Right forelimb (tissue), 1 donor: ENCODE measurements at places on chromosomes 5 and 9.

- DNase-seq: no peak
Measured at GRCh38 chr5:74337984-74338310, 302.6 kb downstream of the ENC1 start.

GRCh38 chr5:172584638-172585037 lies 56.4 kb upstream of the NEURL1B start:
- DNase-seq: no peak

DNA sequence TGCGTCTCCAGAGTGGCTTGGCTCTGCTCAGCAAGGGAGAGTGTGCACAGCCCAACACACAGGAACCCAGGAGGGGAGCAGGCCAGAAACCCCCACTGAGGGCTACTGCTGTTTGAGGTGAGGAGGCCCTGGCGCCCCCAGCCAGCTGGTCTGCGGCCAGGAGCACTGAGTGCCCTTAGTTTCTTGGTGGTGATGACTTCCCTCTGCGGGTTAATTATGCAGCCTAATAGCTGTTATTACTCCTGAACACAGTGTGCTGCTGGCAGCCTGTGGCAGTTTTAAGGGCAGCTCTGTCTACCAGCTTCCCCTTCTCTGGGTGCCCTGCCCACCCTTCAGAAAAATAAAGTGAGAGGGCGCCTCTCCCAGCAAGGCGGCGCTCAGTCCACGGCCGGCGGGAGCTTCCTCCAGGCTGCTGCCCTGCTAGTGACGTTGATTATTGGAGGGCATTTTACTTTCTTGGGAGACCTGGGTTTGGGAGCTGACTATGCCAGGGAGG lies 19.2 kb downstream of the GADD45G start:
- DNase-seq: no peak

DNA sequence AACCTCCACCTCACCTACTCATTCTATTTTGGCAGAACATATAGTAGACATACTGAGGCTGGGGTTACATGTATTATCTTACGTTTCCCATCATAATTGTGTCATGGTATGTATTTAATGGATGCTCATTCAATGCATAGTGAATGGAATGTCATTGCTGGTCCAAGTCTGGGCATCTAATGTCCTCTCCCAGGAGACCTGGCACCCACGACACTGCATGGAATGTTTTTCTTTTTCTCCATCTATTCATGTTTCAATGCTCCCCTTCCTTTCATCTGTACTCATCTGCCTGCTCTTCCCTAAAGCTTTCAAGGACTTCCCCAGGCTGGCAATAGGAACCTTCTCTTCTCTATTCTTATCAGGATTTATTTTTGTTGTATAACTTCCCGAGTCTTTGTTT lies 50.8 kb upstream of the SLIT3 start:
- DNase-seq: no peak

DNA sequence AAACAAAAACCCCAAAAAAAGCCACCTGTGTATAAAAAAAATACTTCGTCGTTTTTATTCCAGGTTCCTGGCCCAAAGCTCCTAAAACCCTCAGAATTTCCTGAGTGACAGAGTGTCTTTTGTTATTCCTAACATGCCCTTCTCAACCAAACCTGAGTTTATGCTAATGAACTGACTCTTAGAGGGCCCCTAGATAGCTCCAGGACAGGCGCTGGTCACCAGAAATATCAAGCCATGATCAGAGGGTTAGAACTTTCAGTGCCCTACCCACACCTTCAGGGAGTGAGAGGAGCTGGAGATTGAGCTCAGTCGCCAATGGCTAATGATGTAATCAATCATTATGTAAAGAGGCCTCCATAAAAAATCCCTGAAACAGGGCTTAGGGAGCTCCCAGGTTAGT lies 15.7 kb downstream of the AUH start:
- no peak for DNase-seq

DNA sequence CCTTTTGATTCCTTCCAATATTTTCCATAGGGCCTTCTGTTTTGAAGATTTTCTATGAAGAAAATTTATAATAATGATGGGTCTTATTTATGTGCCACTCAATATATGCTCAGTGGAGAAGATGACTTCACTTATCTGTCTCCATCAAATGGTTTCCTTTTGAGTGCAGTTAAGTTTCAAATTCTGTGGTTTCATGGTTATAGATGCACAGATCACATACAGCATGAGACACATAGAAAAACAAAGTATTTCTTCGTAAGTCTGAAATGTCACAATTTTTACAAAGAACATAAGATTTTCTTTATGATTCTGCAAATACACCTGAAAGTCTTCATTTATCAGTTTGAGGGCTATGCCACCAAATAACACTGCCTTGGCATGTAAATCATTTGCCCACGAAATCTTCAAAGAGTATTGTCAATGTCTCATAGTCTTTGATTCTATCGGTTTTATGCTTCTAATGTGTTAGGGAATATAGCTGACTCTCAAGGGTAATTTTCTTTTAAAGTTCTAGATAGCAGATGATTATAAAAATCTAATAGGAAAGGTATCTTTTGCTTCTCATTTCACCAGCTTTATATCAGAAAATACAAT lies 14.1 kb downstream of the CFAP95 start:
- DNase-seq: no peak

- no peak for DNase-seq
Measured at GRCh38 chr5:29963956-29964355, 1229.5 kb upstream of the CDH6 start.

DNA sequence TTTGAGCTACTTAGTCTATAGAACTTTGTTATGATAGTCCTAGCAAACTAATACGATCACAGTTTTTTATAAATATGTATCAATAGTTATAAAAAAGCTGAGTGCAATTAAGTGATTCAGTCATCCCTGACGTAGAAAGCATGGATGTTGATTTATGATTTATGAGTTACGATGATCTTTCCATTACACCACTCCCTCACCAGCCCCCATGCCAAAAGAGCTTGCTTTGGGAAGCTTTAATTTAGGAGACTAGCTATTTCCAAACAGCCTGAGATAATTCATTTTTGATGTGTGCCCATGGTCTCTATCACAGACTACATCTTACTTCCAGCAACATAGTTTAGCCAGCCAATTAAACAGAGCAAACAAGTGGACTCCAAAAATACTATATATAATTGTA lies 256.8 kb downstream of the GABRG2 start:
- DNase-seq: no peak

DNA sequence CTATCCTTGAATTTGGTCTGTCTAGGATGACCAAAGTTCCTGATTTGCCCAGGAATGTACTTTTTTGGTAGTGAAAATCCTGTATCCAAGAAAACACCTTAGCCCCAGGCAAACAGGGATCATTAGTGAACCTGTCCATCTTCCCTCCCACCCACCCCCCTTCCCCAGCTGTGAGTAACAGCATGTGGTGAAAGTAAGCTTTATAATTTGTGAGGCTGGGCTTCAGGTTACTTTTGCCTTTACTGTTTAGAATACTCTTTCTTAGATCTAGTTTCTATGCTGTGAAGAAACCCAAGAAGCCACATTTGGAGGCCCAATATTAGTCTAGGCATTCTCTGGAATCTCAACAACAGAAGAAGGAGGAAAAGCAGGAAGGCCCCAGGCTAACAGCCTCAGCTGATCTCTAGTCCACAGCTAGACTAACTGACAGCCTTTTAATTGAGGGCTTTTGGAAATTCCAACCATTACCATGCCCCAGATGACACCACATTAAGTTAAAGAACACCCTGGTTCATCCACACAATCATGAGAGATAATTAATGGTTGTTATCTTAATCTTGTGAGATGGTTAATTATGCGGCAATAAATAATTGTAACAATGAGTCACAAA lies 703.0 kb upstream of the NUDT12 start:
- no peak for DNase-seq

GRCh38 chr5:157497875-157498611 lies 38.0 kb downstream of the NIPAL4 start:
- no peak for DNase-seq

- DNase-seq: peak; percentile 63
Measured at GRCh38 chr5:67095346-67096171, 101.0 kb downstream of the CD180 start.

- DNase-seq: no peak
Measured at GRCh38 chr5:154694159-154694558, 61.0 kb upstream of the LARP1 start.

- DNase-seq: no peak
Measured at GRCh38 chr9:91255327-91255726, 106.4 kb downstream of the AUH start.

- DNase-seq: no peak
Measured at GRCh38 chr9:69985971-69986370, 57.7 kb upstream of the MAMDC2 start.

- no peak for DNase-seq
Measured at GRCh38 chr9:126752376-126752775, 52.5 kb upstream of the ZBTB43 start.

DNA sequence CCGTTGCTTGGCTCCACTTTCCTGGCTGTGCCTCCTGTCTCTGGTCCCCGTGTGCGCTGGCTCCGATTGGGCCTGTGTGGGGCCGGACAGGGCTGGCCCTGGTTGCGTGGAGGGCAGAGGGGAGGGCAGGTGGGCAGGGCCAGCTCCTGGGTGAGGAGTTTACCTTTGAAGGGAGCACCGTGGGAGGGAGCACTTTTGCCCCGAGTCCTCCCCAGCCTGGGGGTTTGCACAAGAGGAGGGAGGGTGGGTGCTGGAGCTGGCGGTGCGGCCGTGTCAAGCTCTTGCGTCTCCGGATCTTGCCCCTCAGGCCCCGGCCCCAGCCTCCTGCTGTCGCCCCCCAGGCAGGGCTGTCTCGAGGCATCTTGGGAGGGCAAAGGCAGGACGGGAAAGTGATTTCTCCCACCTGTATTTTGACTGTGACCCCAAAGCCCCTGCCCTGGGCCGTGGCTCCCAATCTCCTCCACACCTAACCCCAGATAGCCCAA lies 48.3 kb upstream of the EXOC3 start:
- DNase-seq: no peak

GRCh38 chr5:153136910-153137614 lies 353.4 kb upstream of the GRIA1 start:
- no peak for DNase-seq

- no peak for DNase-seq
Measured at GRCh38 chr5:168372356-168372946, 81.0 kb downstream of the WWC1 start.

- no peak for DNase-seq
Measured at GRCh38 chr5:83540783-83541182, 69.2 kb downstream of the VCAN start.

- DNase-seq: no peak
Measured at GRCh38 chr9:77000330-77000729, 19.1 kb upstream of the FOXB2 start.

DNA sequence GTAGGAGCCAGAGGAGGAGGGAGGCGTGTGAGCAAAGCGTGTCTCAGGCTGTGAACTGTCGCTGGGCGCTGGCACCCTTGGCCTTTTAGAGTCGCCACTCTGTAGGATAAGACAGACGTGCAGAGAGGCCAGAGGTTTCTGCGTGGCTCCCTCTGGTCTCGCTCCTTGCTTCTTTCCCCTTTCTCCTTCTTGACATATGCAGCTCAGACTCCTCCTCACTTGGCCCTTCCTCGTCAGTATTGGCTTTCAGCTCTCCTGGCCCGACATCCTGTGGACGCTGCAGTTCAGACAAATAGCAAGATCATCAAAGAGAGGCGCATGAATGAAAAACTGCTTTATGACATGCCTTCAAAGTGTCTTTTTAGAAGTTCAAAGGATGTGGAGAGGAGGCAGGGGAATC lies 116.8 kb upstream of the SPRY4 start:
- peak; percentile 75 for DNase-seq

DNA sequence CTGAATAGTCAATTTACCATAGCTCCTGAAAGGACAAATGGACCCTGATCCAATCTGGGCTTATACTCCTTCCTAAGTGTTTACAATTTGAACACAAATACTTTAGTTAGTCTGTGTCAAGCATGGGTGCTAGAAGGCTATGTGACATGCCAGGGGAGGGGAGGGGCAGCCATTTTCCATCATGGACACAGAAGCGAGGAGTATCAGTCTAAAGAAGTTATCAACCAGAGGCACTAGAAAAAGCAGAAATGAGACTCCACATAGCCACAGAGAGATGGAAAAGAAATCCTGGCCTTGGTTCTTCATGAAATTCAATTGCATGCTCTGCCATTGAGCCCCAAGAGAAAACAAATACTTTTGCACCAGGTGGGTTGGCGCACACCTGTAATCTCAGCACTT lies 61.8 kb downstream of the NR6A1 start:
- no peak for DNase-seq
